Right cardiac atrium (tissue), 5 donors: ENCODE measurements at places on chromosomes 16 and 17. TPM values are rescaled to one million over a fixed set of nuclear protein-coding genes. Genes with fewer than 3 reads are reported as not detected.

The SOST gene
- 1.6 TPM for polyA plus RNA-seq

The TGFB1I1 gene
- polyA plus RNA-seq, result 33.2 TPM

The OMG gene
- 0.14 TPM for polyA plus RNA-seq

The GPR179 gene
- polyA plus RNA-seq, result 0.07 TPM

The PMFBP1 gene
- polyA plus RNA-seq, result 0.38 TPM

The SPHK1 gene
- 3.8 TPM for polyA plus RNA-seq

The TPSG1 gene
- not detected for polyA plus RNA-seq

The DNAH17 gene
- polyA plus RNA-seq, result 0.18 TPM

The UQCRC2 gene
- polyA plus RNA-seq, result 321 TPM
